ENCODE measurements at places on chromosomes 16 and 17.

DNA sequence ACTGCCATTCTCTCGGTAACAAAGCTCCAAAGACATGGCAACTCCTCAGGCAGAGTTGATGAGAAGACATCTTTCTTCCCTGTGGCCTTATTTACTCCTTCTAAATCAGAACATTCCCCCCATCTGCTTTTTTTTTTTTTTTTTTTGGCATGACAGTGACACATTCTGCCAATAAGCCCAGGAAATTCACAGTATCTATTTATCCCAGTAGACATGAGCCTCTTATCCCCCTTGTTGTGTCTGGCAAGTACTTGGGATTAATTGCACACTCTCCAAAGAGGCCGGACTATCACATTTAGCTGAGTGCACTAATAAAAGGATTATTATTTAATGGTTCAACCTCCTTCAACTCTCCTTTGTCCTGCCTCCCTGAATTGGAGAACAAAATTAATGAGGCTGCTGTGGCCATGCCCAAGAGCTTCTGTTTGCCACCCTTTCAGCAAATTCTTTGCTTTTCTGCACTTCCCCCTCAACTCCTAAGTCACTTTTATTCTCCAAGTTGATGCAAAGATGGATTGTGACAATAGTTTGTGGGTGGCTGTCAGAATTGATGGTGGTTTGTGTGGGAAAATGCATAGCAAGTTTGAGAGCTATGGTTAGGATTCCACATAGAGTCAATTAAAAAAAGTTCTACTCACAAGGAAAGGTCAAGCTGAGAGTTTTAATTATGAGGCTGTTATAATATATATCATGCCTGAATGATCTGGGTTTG is 47.2 kb downstream of the GPR139 start:
- DNase-seq = no peak

DNA sequence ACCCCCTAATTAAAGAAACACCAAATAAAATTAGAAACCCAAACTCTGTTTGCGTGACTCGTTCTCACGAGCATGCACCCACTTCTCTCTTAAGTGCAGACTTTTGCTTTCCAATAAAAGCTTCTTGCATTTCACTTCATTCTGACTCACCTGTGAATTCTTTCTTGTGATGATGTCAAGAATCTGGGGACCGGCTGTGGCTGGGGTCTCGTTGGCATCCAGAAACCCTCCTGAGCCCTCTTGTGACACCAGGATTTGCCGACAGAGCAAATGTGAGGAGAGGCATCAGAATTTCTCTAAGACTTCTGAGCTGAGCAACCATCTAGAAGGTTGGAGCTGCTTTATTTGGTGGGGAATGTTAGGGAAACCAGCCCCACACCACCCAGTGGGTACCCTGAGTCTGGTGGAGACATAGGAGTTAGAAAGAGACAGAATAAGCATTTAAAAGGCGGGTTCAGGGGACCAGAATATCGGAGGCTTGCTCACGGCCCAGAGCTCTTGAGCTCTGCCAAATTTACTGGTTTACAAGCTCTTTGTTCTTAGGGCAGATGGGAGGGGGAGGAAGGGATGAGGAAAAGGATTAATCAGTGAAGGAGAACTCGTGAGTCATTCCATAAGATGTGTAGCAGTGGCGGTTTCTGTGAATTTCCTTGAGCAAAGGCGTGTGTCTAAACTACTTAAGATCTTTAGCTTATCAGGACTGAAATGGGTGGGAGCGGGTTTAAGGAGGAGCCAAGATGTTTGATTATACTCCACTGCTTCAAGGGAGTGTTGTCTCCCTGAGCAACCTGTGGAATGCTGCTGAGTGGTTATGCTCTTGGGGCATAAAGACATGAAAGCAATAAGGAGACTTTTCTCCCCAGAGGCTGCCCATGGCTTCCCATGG is 24.2 kb upstream of the TMC5 start:
- no peak for DNase-seq

GRCh38 chr16:1048442-1049112 is 24.0 kb upstream of the SSTR5 start:
- DNase-seq = peak; percentile 5

GRCh38 chr16:25018972-25019617 is 3.9 kb upstream of the ARHGAP17 start:
- peak; percentile 76 for DNase-seq

- DNase-seq = peak; percentile 47
Measured at GRCh38 chr16:85573696-85574641, 39.2 kb upstream of the GSE1 start.

DNA sequence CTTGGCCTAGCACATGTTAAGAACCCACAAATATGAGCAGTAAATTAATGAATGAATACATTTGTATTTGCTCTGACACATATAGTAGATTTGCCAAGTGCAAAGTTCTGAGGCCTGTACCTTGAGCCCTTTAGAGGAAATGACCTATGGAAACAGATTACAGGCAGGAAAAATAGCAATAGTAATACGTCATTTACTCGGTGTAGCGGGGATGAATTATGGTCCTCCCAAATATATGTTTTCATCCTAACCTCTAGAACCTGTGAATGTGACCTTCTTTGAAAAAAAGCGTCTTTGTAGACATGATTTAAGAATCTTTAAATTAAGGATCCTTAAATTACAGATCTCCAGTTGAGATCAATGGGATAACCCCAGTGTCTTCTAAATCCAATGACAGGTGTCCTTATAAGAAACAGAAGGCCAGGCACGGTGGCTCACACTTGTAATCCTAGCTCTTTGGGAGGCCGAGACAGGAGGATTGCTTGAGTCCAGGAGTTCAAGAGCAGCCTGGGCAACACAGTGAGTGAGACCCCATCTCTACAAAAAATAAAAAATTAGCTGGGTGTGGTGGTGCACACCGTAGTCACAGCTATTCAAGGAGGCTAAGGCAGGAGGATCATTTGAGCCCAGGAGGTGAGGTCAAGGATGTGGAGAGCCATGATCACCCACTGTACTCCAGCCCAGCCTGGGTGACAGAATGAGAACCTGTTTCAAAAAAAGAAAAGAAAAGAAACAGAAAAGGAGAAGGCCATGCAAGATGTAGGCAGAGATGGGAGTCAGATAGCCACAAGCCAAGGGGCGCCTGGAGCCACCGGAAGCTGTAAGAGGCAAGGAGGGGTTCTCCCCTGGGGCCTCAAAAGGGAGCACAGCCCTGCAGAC is 5.1 kb upstream of the ITPRIPL2 start:
- no peak for DNase-seq

GRCh38 chr16:11681976-11682654 is 13.9 kb downstream of the SNN start:
- no peak for DNase-seq

- DNase-seq = no peak
Measured at GRCh38 chr17:3585826-3586225, 23.4 kb downstream of the TRPV1 start.

DNA sequence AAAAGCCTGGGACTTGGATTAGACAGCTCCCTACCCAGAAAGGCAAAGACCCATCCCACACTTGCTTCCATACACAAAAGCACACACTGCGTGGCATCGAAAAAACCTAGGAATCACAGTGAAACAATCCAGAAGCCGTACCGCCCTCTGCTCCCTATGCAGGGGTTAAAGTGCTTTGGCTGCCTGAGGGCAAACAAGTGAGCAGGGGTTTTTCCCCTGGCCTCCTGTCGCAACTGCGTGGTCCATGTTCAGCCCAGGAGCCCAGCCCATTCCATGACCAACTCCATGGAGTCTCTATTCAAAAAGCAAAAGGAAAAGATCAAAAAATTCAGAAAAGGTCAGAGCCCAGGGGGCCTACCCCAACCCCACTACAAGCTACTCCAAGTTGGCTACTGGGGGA is 3.6 kb upstream of the GSDMB start:
- no peak for DNase-seq

Measured in suppressor macrophage treated with lipopolysaccharide for 4 hours (primary cell).